ENCODE measurements at places on chromosomes 1 and 21.
A peak's percentile ranks its signal among the peaks of the same experiment; 100 is the strongest.

DNA sequence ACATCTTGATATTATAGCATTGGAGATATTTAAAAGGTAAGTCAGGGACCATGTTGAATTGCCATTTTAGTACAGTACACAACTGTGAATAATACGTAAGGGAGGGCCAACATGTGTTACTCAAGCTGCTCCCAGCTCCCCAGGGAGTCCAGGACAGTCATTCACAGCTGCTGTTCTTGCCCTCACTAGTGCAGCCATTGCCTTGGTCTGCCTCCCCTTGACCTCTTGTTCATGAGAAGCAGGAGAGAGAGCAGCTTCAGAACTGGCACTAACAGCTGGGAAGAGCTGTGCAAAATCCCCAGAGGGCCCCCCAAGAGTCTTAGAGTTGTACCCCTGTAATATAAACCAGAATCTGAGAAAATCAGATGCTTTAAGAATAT lies 16.4 kb downstream of the TCEANC2 start:
- peak; percentile 98 for DNase-seq

DNA sequence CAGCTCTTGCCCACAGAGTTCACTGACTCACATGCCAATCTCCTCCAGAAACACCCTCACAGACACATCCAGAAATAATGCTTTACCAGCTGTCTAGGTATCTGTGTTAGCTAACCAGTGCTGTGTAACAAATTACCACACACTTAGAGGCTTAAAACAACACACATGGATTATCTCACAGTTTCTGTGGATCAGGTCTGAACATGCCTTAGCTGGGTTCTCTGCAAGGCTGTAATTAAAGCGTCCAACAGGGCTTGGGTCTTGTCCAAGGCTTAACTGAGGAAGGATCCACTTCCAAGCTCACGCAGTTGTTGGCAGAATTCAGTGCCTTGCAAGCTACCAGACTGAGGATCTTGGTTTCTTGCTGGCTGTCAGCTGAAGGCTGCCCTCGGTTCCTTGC lies 92.5 kb upstream of the RGS4 start:
- DNase-seq: peak; percentile 39

- peak; percentile 11 for DNase-seq
Observed at GRCh38 chr1:208029381-208030287, 118.7 kb upstream of the CD34 start.

DNA sequence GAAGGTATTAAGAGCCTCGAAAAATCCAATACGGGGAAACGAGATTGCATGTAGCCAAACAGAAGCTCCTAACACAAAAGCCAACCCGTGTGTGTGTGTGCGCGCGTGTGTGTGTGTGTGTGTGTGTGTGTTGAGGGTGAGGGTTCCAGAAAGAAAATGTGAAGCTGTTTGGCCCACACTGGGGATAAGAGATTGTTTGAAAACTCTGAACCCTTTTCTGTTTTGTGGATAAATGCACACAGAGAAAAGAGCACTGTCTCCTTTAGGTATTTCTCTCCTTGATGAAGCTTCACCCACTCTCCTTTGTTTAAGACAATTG lies 1.9 kb downstream of the WLS start:
- no peak for DNase-seq

- no peak for DNase-seq
Observed at GRCh38 chr1:12333036-12333785, 103.4 kb downstream of the VPS13D start.

GRCh38 chr1:6141592-6141991 lies 38.5 kb downstream of the CHD5 start:
- DNase-seq: no peak

DNA sequence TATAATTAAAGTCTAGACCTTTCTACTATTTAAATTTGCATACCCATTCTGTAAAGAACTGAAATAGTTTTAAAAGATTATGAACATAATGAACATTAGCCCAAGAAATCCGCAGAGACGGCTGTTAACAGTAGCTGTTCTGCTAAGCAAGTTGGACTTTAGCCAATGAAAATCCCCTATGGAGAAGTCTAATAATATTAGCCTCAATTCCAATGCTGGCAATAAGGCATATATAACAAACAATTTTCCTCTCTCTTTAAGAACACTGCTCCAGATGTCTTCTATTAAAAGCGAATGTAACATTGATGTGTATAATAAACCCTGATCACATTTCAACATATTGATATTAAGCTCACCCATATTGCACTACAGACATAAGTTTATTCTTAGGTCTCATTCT lies 221.3 kb upstream of the KCTD3 start:
- peak; percentile 30 for DNase-seq

DNA sequence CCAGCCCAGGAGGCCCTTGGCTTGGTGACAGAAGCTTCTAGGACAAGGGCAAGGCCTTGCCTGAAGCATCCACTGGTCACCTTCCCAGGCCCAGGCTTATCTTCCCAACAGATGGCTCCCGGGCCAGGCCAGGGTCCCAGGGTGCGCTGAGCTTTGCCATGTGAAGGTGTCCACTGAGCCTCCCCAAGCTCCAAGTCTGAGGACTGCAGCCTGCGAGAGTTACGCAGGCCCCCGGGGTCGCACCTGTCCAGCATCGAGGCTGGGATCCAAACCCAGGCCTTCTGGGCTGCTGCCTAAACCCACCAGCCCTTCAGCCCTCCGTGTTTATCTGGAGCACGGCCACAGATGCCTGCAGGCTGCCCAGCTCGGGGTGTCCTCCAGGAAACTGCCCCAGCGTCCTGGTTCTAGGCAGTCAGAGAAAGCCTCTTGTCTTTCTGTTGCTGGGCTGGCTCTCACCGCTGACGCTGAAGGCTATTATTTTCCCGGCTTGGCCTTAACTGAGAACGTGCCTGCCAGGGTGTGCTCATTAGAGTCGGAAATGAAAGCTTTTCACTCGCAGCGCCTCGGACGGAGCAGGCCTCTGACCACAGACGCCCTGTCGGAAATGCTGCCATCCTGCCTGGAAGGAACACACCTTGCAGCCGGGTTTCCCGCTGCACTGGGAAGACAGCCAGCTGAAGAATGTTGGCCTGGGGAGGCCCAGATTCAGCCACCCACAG lies 71.4 kb downstream of the MEGF6 start:
- DNase-seq: no peak

- DNase-seq: peak; percentile 51
Observed at GRCh38 chr1:75233302-75233929, 99.2 kb downstream of the LHX8 start.

GRCh38 chr1:67890857-67891256 lies 57.6 kb upstream of the GNG12 start:
- DNase-seq: no peak

GRCh38 chr1:115266729-115267421 lies 71.2 kb downstream of the NGF start:
- peak; percentile 55 for DNase-seq

DNA sequence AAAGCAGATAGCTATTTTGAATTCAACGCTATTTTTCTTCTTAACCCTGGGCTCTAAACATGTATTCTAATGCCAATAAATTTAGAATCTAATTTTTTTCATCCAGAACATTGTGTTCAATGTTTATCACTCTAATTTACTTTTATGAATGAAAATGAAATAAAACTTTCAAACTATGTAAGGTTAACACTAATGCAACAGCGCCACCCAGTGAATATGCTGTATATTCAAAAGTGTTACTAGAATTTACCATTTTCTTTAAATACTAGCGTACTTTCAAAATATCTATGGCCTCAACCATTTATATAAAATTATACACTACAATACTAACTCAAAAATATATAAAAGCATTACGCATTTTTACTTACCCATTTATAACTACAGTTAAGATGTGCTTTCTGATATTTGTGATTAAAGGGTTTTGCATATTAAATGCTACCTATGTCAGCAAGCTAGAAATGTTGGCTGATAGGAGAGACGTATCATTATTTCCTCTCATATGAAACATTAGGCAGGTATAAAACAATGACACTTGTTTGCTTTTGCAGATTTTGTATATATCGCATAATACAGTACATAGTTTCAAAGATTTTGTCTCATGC lies 5.9 kb upstream of the NUF2 start:
- no peak for DNase-seq

- DNase-seq: no peak
Observed at GRCh38 chr1:184888505-184888904, 85.8 kb downstream of the NIBAN1 start.

DNA sequence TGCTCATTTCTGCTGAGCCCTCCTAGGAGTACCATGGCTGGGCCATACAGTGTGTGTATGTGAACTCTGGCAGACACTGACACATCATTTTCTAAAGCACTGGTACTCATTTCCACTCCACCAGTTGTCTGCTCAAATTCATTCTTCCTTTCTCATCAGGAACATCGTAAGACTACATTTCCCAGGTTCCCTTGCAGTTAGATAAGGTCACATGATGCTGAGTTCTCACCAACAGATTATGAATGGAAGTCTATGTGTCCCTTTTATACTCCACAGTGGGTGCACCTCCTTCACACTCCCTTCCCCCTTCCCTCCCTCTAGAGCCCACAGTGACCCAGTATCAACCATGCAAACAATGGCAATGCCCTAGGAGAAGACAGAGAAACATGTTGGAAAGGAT lies 38.3 kb upstream of the PAX7 start:
- DNase-seq: no peak

GRCh38 chr1:226195144-226195543 lies 8.6 kb upstream of the ACBD3 start:
- peak; percentile 86 for DNase-seq

DNA sequence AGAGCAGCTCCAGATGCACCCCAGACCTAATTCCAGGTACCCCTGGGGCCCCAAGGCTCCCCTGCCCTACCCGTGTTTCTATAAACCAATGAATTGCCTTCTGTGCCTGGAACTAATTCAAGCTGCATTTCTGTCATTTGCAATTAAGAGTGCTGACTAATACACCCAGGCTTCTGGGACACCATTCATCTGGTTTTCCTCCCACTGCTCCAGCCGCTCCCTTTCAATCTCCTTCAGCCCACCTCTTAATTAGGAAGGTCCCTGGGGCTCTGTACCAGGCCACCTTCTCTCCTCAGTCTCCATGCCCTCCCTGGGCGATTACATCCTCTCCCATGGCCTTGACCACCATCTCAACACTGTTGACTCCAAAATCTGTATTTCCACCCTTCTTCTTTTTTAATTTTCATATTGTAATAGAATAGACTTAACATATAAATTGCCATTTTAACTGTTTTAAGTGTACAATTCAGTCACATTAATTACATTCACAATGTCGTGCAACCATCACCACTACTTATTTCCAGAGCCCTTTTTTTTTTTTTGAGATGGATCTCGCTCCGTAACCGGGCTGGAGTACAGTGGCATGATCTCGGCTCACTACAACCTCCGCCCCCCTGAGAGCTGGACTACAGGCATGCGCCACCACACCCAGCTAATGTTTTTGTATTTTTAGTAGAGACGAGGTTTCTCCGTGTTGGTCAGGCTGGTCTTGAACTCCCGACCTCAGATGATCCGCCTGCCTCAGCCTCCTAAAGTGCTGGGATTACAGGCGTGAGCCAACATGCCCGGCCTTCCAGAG lies 9.2 kb upstream of the GJB3 start:
- DNase-seq: no peak

- DNase-seq: no peak
Observed at GRCh38 chr1:201749059-201749690, 79.8 kb upstream of the IPO9 start.

- no peak for DNase-seq
Observed at GRCh38 chr1:26239936-26240335, 5.9 kb downstream of the CEP85 start.

GRCh38 chr1:110433803-110434202 lies 17.1 kb upstream of the PROK1 start:
- peak; percentile 7 for DNase-seq

DNA sequence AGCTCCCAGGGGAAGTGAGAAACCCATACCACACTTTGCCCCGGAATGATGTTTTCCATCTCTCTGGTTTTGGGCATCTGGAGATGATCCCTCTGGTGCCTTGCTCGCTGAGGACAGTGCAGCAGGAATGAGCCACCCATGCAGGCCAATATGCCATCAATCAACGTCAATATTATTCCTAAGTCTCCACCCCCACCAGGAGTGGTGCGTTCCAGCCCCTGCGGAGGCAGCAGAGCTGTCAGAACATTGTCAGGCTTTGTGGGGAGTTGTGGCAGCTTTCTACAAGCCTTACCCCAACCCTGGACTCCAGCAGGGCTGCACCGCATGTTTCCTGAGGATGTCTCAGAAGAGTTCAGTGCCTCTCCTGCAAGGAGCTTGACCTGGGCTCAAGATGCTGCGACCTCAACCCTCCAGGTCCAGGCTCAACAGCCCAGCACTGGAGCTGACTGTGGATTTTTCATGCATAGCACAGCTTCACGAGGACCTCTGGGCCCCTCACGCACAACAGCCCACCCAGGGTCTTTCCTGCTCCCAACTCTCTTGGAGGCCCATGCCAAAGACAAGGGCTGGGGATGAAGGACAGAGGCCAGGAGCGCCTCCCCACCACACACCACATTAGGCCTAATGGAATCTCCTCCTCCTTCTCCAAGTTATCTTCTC lies 67.5 kb downstream of the PSMG1 start:
- DNase-seq: no peak

DNA sequence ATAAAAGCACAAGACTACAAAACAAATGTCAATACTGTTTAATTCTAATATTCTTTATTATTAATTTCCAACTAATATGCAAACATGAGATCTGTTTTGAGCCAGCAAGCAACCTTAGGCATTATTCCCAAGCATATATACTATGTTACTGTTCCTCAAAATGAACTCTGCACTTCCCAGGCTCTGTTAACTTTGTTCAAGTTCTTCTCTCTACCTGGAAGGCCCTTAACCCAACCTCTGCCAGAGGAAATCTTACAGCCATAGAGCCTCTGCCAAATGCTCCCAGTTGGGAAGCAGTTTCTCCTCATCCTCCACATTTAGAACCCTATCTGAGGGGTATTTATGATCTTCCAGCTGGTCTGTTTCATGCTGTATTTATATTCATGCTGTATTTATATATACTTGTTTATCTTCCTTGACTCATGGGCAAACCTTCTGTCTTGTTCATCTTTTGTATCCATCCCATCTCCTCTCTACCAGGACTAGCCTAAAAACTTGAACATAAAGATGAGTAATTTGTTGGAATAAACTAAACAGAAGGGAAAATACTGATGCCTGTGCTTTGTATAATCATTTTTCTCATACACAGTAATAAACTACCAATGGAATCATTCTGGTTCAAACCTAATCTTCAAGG lies 5.3 kb downstream of the IVNS1ABP start:
- no peak for DNase-seq
